ENCODE measurements at places on chromosomes 7 and 10.

GRCh38 chr10:89251409-89252224 lies at the start of gene LIPA:
Gene LIPA (minus strand): TSS chr10:89251775. CDS start chr10:89247648, 4,127 bp downstream.
- peak; percentile 97 for DNase-seq

DNA sequence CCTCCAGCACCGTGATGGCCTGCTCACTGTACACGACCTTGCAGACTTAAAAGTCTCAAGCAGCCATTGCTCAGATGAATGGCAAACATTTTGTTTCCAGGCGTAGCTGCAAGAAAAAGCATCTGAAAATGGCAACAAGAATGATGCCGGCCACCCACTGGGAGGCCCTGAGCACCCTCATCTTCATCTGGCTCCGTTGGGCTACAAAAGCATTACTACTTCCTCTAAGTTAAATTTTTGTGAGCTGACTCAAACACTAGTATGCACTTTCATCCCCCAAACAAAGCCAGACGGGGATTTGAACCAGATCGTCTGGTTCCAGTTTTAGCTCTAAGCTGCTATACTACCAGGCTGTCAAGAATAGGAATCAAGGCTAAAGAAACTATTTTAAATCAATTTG lies 116.6 kb upstream of the CDK1 start:
- no peak for DNase-seq

DNA sequence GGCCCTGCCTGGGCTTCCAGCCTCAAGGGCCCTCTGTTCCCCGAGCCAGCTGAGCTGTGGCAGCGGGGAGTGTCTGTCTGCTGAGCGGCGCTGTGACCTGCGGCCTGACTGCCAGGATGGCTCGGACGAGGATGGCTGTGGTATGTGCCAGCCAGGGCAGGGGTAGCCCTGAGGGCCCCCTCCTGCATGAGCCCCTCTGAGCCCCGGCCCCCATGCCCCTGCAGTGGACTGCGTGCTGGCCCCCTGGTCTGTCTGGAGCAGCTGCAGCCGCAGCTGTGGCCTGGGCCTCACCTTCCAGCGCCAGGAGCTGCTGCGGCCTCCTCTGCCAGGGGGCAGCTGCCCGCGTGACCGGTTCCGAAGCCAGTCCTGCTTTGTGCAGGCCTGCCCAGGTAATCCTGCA lies 28.4 kb upstream of the ZNF467 start:
- DNase-seq = no peak

DNA sequence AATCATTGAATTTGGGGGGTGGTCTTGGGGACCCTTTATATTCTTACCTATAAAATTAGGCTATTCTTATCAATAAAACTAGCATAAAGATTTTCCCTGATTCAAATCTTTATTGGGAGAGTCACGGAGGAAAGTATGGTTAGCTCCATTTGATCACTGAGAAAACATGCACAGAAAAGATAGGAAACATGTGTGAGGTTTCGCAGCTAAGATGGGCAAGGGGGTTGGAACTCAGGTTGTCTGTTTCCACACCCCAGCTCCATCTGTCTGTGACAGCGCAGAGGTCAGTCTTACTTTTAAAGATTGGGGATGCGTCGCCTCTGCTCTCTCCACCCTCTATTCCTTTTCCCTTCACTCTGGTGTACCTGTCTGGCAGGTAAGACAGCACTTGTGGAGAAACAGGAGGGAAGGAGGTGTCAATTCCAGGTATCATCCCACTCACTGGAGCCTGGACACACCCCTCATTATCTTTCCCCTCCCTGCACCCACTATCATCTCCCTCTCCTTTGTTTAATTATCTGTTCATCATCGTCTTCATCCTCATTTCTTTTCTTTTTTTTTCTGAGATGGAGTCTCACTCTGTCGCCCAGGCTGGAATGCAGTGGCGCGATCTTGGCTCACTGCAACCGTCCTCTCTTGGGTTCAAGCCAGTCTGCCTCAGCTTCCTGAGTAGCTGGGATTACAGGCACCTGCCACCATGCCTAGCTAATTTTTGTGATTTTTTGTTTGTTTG lies 2.4 kb upstream of the DENND10 start:
- DNase-seq = no peak

DNA sequence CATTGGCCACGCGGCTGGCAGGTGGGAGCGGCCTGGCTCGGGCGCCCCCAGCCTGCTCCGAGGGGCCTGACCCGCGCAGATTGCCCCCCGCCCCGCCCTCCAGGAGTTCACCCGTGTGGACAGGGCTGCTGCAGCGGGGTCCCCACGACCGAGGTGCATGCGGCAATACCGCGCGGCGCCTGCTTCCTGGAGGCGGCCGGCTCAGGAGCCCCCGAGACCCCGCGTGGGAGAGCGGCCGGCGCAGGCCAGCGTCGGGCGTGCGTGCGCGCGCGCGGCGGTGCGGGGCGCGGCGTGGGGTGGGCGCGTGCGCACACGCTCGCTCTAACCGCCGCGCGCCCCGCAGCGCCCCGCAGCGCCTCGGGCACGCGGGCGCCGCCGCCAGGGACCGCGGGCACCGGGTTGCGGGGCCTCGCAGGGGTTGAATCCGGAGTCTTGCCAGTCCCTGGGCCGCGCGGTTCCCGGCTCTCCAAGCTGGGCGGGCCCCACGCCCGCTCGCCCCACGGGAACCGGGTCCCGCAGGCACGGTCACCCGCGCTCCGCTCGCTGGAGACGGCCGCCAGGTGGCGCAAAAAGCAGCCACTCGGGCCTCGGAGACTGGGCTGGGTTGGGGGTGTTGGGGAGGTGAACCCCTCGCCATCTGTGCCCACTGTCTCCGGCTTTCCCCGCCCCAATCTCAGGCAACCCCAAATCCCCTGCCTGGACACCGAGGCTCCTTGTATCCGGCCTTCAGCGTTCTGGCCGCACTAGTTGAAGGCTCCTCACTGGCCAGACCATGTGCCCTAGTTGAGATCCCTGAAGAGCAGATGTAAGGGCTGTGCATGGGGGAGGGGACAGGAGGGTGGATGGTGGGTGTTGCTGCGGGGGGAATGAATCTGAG lies 1.3 kb upstream of the ACHE start:
- no peak for DNase-seq

- DNase-seq = no peak
These were observed 74.7 kb downstream of the CACNB2 start for GRCh38 chr10:18214691-18215563.

GRCh38 chr7:91789558-91789957 lies 90.9 kb downstream of the MTERF1 start:
- no peak for DNase-seq

DNA sequence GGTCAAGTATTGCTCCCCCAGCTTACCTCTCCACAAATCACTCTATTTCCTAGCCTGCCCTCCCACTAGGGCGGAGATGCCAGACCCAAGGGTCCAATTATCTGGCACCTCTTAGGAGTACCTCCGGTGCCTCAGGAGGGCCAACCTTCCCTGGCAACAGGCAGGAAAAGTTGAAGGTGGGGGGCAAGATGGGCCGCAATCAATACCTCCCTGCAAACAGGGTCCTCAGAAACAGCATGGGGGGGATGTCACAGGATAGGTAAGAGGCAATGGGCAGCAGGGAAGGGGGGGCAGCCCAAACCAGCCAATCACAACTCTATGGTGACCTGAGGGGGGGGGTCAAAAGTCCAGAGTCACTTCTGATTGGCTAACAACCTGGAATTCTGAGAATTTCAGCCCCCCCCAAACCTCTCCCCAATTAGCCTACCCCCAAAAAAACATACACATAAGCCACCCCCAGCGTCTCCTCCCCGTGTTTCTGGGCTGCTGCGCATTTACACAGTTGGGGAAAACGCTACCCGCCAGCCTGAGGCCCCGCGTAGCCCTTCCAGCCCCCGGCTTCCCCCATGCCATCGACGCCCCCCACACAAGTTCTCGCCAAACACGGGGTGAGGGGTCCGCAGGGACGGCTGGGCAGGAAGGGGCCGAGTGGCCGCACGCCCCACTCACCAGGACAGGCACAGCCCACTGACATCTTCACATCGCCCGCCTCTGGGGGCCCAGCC lies 589 bp downstream of the LDB1 start:
- peak; percentile 30 for DNase-seq

GRCh38 chr10:87838650-87839049 lies 20.6 kb upstream of the ATAD1 start:
- DNase-seq = no peak

DNA sequence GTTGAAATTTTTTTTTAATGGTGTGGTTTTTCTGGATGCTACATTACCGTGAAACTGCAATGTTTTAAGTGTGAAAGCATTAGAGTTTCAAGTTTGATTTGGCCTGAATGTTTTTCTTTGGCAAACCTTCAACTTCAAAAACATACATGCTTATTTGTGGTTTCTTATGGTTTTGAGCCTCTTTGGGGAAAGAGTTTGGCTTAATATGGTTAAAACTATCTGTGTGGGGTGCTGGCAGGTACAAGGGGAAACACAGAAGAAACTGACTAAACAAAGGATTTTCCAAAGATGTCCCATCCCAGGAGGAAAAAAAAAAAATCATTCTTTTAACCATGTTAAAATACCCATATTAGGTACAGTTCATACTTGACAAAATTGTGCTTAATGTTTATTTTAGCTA lies 121.1 kb downstream of the HGF start:
- DNase-seq = no peak

- no peak for DNase-seq
These were observed 153.7 kb upstream of the NPVF start for GRCh38 chr7:25381818-25382589.

DNA sequence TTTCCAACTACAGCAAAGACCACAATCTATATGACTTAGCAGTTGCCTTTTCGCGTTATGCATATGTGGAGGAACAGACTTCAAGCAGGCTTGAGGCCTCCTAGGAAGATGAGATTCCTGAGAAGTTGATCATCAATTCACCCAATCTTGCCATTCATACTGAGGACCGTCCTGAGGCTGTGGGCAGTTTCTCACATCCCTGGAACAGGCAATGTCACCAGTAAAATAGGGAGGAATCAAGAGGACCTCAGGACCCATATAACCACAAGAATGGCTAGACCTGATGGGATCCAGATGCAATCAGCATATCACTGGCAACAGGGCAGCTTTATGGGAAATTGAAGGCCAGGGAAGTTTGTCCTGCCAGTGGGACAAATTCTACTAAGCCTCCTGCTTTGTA lies 17.3 kb downstream of the KDM7A start:
- DNase-seq = no peak

DNA sequence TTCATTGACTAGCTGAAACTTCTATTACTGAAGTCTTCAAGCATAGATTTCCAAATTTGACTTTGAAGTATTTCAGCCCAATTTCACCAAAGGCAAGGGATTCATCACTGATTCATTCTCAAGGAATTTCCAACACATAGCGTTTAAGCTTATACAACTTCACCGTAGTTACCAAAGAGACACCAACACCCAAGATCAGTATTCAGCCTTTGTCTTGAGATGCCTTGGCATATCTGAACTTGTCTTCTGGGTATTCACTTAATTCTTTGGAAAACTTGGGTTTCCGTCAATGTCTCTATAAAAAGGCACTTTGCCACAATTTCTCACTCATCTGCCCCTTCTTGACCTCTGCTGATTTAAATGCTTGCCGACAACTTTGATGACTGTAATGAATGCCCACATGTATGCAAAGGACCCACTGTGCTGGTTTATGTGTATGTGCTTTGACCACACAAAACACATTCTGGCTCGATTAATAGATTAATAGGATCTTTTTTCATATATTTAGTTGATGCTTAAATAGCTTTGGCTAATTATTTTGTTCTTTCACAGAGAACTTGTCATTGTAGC lies 49.6 kb downstream of the TES start:
- no peak for DNase-seq

DNA sequence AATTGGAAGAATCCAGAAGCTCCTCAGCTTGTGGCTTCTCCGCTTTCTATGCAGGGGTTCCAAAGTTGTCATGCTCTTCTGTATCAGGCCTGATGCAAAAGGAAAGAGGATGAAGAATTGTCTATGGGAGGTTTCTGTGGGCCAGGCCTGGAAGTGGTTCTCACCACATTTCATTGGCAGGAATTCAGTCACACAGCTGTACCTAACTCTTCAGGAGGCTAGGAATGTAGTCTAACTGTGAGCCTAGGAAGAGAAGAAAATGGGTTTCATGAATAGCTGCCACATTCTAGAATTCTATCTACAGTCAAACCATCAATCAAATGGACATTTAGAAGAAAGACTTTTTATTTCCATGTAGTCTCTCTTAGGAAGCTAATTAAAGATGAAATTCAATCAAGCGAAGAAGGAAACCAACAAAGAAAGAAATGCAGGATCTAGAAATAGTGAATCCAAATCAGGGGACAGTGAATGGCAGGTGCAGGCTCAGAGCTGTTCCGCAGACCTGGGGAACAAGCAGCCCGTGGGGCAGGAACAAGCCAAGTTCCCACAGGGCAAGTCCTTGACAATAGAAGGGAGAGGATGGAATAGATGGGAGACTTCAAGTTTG lies 25.4 kb upstream of the USP6NL start:
- no peak for DNase-seq

DNA sequence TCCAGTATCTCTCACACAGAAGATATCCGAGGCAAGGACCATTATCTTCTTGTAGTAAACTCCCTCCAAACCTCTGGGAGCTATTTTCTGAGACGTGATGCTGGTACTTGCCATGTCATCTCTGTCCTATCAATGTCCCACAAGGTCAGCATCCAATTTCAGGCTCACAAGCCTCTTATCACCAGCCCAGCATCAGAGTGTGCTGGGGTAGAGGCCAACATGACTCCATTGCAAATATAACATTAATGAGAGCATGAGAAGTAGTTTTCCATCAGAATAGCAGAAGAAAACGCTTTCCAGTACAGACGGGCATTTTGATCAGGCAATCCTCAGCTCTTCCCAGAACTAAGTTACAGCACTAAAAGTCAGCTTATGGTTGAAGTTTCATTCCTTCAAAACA lies 5.6 kb downstream of the MORN4 start:
- no peak for DNase-seq

- no peak for DNase-seq
These were observed 87.1 kb downstream of the SRI start for GRCh38 chr7:88132725-88133124.

GRCh38 chr7:111516612-111517011 lies 45.7 kb downstream of the IMMP2L start:
- DNase-seq = no peak

DNA sequence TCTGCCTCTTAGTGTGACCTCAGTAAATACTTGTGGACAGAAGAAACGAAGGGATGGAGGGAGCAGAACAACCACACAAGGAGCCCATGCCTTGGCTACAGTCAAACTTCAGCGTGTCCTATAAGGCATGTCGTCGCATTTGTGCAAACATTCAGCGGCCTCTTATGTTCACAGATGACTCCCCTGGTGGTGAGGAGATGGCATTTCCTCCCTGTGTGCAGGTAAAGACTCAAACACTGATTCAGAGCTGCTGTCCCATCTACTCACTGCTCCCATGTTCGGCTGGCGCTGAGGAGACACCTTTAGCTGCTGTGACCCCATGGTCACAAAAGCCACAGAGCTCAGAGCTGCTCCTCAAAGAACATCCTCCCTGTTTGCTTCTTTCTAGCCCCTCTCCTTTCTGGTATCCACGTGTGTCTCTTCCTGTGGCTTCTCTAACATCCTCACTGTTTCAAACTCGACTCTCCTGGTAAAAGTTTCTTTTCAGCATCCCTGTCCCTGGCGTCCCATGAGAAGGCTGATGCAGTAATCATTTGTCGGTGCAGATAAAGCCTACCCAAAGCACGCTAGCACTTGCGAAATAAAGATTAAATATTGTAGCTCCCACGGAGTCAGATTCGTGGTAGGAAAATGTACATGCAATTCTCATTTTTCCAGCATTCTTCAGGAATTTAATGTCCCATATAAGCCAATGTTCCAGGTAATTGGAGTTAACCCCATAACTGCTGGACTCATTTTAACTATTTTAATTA lies 124.9 kb upstream of the NEBL start:
- no peak for DNase-seq

All from CD8-positive, alpha-beta memory T cell (primary cell).